ENCODE measurements at places on chromosomes 6 and 20.

DNA sequence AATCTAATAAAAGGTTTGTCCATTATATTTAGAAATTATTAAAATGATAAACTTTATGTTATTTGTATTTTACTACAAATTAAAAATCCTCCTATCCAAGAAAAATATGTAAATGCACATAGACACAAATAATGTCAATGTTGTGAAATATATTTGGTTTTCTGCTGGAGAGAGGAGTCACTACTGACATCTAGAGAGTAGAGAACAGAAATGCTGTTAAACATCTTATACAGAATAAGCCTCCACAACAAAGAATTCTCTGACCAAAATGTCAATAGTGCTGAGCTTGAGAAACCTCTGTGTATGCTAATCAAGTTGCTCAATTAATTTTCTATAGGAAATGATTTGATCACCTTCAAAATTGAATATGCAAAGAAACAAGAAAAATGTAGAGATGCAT is 12.4 kb downstream of the HTR1B start:
- no peak for DNase-seq

DNA sequence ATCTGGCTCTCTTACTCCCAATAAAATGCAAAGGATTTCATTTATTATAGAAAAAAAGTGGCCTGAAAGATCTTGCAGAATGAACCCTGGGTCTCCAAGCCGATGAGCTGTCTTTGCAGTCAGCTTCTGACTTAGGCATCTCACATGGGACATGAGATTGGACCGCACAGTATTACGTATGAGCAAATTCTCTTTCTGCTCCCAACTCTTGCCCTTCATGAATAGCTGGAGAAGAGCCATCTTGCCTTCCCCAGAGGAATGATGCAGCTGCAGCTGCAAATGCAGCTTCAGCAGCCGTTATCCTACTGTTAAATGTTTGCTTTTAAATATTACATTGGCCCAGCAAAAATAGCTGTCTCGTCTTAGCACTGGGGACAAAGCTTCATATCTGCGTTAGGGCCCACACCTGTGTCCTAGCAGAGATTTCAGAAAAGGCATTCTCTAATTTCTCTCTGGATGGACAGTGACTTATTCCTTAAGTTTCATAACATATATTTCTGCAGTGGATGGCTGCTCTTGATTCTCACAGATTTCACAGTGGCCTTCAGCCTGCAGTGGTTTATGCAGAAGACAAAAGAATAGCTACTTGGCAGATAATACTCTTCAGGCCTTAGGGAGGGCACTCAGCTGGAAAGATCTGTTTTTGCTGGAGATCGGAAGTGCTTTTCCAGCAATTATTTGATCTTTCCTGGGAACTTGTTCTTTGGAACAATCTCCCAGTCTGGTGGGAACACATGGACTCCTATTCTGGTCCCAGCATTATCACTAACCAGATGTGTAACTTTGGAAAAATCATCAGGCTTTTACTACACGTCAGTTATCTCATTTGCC is 129.2 kb downstream of the FYN start:
- DNase-seq, result peak; percentile 78

DNA sequence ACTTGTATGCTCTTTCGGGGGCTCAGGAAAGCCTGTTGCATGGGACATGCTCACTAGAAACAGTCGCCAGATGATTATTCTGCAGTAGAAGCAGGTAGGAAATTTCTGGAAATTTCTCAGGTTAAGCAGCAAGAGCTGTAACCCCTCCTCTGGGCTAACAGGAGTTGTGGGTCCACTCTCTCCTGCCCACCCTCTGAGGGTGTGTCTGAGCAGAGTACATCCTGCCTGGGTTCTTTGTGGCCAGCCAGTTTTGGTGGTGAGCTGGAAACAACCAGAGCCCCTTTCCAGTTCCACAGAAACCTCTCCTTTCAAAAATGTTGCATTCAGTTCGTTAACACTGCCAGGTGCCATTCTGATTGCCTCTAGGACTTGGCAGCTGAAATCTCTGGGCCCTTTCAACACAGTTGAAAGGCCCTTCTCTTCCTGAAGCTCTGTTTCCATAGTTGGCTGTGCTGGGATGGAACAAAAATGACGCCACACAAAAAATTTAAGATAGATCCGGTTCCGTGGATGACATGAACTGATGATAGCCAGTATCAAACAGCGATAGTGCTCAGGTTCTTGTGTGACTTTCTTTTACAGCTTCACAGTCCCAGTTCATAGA is 38.5 kb downstream of the PLCG1 start:
- no peak for DNase-seq

DNA sequence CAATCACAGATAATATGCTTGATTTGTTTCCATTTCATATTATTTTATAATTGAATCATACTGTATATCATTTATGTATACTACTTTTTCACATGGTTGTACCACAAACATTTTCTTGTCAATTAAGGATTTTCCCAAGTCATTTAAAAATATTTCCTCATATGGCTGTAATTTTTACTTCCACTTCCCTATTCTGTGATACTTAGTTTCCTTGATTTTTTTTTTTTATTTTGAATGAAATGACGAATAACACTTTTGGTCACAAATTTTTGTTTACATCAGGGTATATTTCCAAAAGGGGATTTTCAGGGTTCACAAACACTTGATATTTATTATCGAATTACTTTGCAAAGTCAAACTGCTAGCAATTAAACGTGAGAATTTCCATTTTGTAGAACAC is 515.6 kb downstream of the KIF16B start:
- DNase-seq, result no peak

DNA sequence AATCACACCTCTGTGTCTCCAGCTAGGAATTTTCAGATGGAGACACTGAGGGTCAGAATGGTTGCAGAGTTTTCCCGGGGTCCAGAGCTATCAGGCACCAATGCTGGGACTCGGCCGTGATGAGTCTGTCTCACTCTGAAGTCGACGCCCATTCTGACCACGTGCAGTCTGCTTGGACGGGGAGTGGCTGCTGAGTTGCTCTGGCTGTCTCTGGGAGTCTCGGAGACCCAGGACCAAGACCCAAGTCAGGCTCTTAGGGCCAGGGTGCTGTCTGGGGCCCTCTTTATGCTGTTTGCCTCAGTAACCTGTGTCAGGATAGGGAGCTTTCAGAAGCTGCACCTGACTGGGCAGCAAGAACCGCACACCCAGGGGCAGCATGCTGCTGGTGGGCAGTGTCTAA is 4.6 kb downstream of the IP6K3 start:
- DNase-seq, result no peak

- DNase-seq, result no peak
These were observed 204.5 kb downstream of the UBE3D start for GRCh38 chr6:82861121-82861520.

- DNase-seq, result no peak
These were observed 47.3 kb downstream of the GJA1 start for GRCh38 chr6:121482751-121483150.

GRCh38 chr6:25966711-25967110 is 4.1 kb downstream of the TRIM38 start:
- DNase-seq, result no peak

GRCh38 chr20:63955281-63955826 is 862 bp downstream of the UCKL1 start:
- no peak for DNase-seq

GRCh38 chr20:26216025-26216424 is 519.4 kb upstream of the ZNF337 start:
- no peak for DNase-seq

GRCh38 chr6:144416244-144416643 is 131.1 kb downstream of the UTRN start:
- DNase-seq, result no peak

- no peak for DNase-seq
These were observed 58.5 kb upstream of the B3GAT2 start for GRCh38 chr6:71015392-71015791.

DNA sequence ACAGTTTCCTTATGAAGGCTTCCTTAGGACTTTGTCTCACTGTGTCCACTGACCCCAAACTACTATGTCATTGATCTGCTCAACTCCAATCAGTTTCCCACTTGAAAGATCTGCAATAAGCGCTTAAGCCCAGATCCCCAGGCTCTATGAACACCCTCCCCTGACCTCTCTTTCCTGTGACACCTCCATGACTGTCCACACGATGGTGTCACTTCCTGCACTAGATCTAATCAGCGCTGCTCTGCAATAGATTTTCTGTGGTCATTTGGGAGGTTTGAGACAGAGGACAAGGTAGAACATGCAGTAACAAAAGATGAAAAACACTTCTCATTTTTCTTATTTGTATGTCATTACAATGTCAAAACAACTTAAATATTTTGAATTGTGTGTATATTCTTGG is 304.6 kb upstream of the AGPAT4 start:
- DNase-seq, result no peak

DNA sequence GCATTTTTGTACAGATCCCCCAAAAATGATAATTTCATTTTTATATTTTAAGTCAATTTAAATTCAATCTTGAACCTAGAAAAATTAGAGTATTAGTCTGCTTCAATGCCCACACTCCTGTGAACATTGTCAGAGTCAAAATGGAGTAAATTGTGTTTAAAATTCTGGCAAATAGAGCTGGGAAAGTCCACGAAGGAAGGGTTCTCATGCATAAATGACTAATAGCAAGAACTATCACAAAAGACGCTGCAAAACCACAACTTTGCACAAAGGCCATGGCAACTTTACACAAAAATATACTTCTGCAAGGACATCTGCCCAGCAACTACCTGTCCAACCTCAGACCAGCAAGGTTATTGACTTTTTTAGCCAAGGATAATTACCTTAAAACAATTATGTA is 203.2 kb upstream of the SMLR1 start:
- DNase-seq, result no peak

DNA sequence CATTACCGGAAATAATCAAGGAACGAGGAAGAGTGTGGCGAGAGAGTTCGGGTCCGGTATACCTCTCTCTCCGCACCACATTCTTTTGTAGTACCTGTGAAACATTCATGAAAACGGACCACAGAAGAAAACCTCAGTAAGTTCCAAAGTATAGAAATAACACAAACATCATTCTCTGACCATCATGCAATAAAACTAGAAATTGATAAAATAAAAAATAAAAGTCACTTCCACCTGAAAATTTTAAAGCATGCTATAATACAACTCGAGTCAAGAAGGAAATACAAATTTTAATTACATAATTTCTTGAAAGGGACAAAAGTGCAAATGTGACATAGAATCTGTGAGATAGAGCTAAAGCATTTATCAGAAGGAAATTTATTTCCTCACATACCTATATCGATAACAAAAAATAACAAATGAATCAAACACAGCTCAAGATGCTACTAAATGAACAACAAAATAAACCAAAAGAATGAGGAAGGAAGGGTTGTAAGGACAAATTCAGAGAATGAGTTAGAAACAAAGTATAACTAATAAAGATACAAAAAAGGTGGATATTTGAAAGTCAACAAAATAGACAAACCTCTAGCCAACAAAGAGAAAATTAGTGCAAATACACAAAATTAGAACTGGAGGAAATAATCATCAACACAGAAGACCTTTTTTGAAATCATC is 84.2 kb downstream of the TRIM27 start:
- DNase-seq, result no peak

GRCh38 chr6:79863566-79863965 is 83.8 kb downstream of the ELOVL4 start:
- no peak for DNase-seq

GRCh38 chr6:124479991-124480430 is 482.2 kb upstream of the RNF217 start:
- DNase-seq, result no peak

- DNase-seq, result no peak
These were observed 5.0 kb downstream of the ID4 start for GRCh38 chr6:19842030-19842615.

DNA sequence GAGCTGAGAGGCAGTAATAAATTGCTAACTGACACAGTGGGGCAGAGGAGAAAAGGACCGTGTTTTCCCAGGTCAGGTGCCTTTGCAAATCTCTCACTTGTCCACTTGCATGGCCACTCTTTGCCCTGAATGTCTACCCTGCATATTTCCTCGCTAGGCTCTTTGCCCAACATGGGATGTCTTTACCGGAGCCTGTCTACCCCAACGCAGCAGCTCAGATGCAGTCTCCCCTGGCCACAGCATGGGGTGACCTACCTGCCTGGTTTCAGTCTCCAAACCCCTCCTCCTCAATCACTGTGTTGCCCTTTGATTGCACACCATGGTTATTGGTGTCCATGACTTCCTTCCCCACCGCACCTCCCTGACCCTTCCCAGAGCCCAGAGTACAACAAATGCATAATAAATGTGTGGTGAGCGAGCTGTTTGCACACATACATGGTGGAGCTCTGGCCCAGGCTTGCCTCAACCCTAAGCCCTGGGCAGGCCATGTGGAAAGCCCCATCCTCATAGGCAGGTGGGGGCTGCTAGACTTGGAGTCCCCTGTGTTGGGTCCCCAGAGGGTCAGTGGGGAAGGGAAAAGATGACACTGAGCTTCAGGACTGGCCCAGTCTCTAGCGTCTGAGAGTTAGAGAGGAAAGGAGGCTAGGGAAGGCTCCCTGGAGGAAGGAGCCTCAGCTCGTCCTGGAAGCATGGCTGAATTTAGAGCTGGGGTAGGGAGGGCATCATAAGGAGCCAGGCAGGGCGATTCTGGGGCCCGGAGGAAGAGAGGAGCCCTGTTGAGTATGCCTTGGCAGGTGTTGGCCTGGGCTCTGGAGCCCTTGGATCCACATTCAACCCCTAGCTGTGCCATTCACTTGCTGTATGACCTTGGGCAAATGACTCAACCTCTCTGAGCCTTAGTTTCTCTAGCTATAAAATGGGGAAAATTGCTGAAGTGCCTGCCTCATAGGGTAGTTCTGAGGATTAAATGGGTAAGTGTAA is 4.4 kb upstream of the BPIFB6 start:
- DNase-seq, result no peak

DNA sequence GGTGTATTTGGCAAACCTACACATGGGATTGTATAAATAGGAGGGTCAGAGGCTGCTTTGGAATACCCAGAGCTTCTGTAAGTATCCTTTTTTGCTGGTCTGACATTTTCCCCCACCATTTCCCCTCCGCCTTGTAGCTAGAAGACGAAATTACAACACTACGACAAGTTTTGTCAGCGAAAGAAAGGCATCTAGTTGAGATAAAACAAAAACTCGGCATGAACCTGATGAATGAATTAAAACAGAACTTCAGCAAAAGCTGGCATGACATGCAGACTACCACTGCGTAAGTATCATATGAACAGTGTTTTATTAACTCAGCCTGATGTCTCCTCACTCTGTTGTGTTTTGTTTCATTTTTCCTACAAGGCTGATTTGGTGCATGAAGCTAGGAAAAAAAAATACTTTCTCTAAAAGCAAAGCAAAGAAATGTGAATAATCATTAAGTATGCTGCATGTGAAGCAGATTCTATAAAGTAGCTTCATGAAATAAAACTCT is 72.7 kb downstream of the HDDC2 start:
- no peak for DNase-seq

GRCh38 chr6:98467902-98468301 is 366.5 kb upstream of the POU3F2 start:
- no peak for DNase-seq

- no peak for DNase-seq
These were observed 223.6 kb upstream of the RREB1 start for GRCh38 chr6:6884193-6884627.

- DNase-seq, result no peak
These were observed 108.6 kb downstream of the MAP3K7 start for GRCh38 chr6:90478278-90478677.

Measured in brain pericyte (primary cell).